Naive B cell (primary cell): ENCODE measurements at places on chromosomes 7 and 10. TPM values are rescaled to one million over a fixed set of nuclear protein-coding genes. Genes with fewer than 3 reads are reported as not detected.

TRPV6 gene
- polyA plus RNA-seq, result not detected

MUC3A gene
- not detected for polyA plus RNA-seq

RAMP3 gene
- not detected for polyA plus RNA-seq

CHAT gene
- polyA plus RNA-seq, result not detected

ASIC3 gene
- polyA plus RNA-seq, result not detected
